ENCODE measurements at places on chromosomes 4 and X.

DNA sequence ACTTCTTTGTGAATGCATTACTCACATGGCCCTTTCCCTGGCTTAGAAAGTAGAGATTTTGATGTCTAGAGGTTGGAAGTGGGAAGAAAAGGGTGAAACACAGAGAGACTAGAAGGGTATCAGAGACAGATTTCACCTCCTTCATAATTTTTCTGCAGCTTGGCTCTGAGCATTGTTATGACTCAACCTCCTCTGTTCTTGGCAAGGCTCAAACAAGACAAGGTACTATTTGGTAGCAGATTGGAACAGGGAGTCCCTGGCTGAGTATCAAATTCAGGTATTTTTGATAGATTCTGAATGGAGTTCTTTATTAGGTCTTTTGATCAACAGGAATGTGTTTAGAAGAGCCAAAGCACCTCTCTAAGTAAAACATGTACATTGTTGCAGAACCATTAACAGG is 146.3 kb upstream of the CHRDL1 start:
- DNase-seq, result no peak

DNA sequence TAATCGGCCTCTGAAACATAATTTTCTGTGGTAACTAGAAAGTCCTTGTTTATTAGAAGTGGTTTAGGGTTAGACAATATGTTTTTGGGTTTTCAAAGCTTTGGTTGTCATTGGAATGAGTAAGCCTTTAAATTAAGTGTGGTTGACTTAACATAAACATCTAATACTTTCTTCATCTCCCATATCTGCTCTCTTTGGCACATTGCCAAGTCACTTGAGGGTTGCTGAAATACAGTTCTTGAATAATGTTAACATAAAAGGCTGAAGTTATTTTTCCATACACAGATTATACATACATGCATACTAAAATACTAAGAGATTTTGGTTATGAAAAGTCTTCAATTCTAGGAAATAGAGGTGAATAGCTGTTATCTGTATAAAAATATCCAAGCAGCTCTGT is 241.7 kb upstream of the BMP3 start:
- no peak for DNase-seq

GRCh38 chrX:104435249-104435648 is 130.8 kb upstream of the IL1RAPL2 start:
- no peak for DNase-seq

- no peak for DNase-seq
Measured at GRCh38 chrX:150084496-150085229, 146.4 kb upstream of the EOLA2 start.

DNA sequence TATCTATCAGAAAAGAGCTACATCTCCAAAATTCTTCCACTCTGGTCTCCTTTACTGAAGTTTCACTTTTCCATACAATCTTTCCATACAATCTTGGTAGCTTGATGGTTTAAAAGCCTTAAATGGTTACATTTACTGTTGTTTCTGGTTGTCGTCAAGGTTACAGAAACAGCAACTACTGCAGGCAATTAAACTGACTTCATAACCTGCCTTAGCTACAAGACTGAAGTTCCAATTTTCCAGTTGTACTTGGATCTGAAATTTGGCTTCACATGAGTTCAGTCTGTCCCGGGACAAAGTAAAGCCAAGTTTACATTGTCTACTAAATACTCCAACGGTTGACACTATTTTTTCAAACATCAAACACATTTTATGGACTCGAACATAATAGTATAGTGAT is 326.4 kb downstream of the ANKRD50 start:
- no peak for DNase-seq

DNA sequence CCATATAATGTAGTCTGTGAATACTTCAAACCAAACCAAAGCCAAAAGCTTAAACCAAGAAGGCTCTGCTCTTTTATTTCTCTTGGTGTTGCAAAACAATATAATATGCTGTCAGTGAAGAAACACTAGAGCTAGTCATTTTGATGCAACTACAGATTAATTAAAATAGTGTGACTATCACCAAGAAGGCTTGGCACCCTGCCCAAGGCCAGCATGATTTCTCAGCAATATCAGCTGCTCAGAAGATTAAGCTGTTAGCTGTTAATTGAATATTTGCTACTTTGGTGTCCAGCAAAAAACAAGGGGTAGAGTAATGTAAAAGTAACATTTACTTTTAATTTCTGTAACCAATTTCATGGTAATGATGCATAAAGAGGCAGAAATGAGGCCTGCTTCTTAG is 104.9 kb upstream of the PRPS2 start:
- no peak for DNase-seq

- DNase-seq, result no peak
Measured at GRCh38 chr4:88158489-88159228, at the start of gene ABCG2. TSS of gene ABCG2 (minus strand) at chr4:88158639. CDS start at chr4:88139995, 18,644 bp downstream.

GRCh38 chrX:10278716-10279115 is 121.9 kb downstream of the CLCN4 start:
- DNase-seq, result no peak

DNA sequence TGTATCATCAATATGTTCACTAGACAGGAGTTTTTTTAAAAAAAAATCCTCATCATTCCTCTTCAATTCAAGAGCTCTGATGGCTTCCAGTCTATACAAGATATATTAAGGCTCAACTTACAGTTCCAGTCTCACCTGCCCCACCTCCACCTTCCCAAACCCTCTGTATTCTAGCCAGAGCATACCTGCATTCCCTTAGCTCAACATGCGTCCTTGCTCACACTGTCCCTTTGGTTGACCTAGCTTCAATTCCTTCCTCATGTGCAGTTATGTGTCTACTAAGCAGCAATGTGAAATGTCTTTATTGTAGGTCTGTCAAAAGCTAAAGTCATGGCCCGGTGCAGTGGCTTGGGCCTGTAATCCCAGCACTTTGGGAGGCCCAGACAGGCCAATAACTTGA is 10.8 kb downstream of the DHX15 start:
- no peak for DNase-seq

GRCh38 chr4:106056914-106057313 is 161.6 kb downstream of the NPNT start:
- DNase-seq, result no peak

DNA sequence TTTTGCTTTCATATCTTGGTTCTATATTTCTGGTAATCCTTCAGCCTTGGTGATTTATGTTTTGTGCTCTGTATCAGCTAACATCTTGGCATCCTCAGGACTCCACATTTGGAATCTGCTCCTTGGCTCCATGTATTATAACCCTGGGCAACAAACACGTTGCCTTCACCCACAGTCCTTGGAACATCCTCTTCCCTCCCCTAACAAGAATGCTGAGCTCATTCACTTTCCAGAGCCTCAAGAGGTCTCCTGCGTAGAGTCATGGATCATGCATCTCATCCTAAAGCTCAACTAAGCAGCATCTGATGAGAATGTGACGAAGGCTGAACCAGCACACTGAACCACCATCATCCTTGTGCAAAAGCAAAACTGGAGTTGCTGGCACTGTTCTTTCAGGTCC is 60.5 kb upstream of the C1GALT1C1 start:
- no peak for DNase-seq

GRCh38 chr4:86554646-86555045 is 39.5 kb upstream of the PTPN13 start:
- no peak for DNase-seq

- DNase-seq, result no peak
Measured at GRCh38 chr4:33334416-33334815, 2614.2 kb downstream of the PCDH7 start.

GRCh38 chr4:158170691-158171561 is 1.9 kb downstream of the GASK1B start:
- DNase-seq, result no peak

GRCh38 chrX:109709129-109709631 is 23.9 kb downstream of the ACSL4 start:
- DNase-seq, result no peak

GRCh38 chr4:18578307-18578706 is 556.8 kb upstream of the LCORL start:
- DNase-seq, result no peak

GRCh38 chr4:10715696-10716095 is 31.1 kb upstream of the CLNK start:
- no peak for DNase-seq

GRCh38 chr4:140094438-140095420 is 59.3 kb downstream of the MAML3 start:
- no peak for DNase-seq

Data from SK-N-DZ (cell line).